ENCODE measurements at places on chromosomes 16 and 17.

DNA sequence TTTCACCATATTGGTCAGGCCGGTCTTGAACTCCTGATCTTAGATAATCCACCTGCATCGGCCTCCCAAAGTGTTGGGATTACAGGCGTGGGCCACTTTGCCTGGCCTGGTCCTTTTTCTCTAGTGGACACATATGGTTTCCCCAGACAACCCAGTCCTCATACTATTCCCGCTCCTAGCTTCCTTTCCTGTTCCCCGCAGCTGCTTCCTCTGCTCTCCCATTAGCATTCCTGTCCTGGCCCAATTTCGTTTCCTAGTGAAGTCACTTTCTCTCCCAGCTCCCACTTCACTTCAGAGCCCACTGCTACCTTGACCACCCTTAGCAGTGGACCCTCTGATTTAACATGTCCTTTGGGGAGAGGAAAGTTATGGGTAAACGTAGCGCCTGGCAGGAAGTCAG, 11.3 kb downstream of the KATNIP start:
- DNase-seq, result no peak

- no peak for DNase-seq
Observed at GRCh38 chr17:4548721-4549531, 6.3 kb downstream of the MYBBP1A start.

DNA sequence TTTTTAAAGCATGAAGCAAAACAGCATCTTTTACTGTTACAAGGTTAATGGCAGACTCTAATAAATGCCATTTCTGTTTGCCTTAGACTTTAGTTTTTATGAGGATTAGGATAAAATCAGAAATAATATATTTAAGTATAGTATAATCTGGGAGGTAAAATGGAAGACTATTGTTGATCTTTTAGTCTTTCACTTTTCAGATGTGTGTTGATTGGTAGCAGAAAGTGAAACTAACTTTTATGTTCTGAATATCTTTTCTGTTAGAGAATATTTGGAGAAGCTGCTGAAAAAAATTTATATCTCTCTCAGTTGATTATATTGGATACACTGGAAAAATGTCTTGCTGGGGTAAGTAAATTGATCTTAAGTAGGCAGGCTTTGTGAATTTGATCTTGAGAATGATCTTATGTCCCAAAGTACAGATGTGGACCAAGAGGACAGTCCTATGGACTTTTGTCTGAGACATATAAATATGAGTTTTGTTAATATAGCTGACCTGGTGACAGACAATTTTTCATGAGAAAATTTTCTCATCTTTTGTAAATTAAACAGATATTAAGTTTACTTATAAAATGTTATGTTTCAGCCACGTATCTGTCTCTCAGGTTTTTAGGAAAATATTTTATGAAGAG, 64.1 kb downstream of the NF1 start:
- no peak for DNase-seq

DNA sequence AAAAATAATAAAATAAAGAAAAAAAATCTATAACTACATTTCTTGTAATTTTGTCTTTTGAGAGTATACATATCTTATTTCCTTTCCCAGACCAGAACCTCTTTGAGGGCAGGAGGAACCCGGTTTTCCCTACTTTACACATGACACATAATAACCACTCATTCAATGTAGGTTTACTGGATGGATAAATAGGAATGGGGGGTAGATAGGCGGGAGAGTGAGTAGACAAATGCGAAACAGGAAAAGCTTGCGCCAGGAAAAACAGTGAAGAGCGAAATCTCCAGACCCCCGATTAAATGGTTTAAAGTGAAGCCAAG, 515 bp upstream of the GOSR2 start:
- no peak for DNase-seq

DNA sequence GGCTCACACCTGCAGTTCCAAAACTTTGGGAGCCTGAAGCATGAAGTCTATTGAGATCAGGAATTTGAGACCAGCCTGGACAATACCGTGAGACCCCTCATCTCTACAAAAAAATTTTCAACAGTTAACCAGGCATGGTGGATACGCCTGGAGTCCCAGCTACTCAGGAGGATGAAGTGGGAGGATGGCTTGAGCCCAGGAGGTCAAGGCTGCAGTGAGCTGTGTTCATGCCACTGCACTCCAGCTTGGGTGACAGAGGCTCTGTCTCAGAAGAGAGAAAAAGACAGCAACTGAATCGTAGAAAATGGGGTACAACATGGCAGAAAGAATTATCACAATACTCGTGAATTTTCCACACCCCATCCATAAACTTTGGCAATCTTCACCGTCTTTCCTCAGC, 3.2 kb downstream of the CRK start:
- no peak for DNase-seq

Data from pons (tissue), 1 donor.